ENCODE measurements at places on chromosomes 11 and 22. TPM values are rescaled to one million over a fixed set of nuclear protein-coding genes. Genes with fewer than 3 reads are reported as not detected.

The IPO7 gene
- total RNA-seq: 104 TPM

- DNase-seq: no peak
- H3K4me1 ChIP-seq: peaks cover 18% of the 10 kb centered on the region
- no peak overlapping the region for H3K4me3 ChIP-seq
- H3K27me3 ChIP-seq: no peaks in the 10 kb centered on the region
- no peak overlapping the region for H3K27ac ChIP-seq
These were observed 1.6 kb downstream of the NADSYN1 start for GRCh38 chr11:71454470-71455113.

- no peaks in the 10 kb centered on the region for H3K4me1 ChIP-seq
- H3K27me3 ChIP-seq: no peaks in the 10 kb centered on the region
- H3K4me3 ChIP-seq: no peak overlapping the region
These were observed 23.3 kb downstream of the ARL14EP start for GRCh38 chr11:30346068-30346688.

GRCh38 chr11:74717221-74717969 lies 13.8 kb downstream of the CHRDL2 start:
- DNase-seq: peak; percentile 46
- peaks cover 10% of the 10 kb centered on the region for H3K4me1 ChIP-seq
- no peak overlapping the region for H3K4me3 ChIP-seq
- H3K36me3 ChIP-seq: no peaks in the 10 kb centered on the region
- no peak overlapping the region for H3K27ac ChIP-seq
- H3K27me3 ChIP-seq: no peaks in the 10 kb centered on the region

The SSH3 gene
- total RNA-seq: 31.4 TPM

DNA sequence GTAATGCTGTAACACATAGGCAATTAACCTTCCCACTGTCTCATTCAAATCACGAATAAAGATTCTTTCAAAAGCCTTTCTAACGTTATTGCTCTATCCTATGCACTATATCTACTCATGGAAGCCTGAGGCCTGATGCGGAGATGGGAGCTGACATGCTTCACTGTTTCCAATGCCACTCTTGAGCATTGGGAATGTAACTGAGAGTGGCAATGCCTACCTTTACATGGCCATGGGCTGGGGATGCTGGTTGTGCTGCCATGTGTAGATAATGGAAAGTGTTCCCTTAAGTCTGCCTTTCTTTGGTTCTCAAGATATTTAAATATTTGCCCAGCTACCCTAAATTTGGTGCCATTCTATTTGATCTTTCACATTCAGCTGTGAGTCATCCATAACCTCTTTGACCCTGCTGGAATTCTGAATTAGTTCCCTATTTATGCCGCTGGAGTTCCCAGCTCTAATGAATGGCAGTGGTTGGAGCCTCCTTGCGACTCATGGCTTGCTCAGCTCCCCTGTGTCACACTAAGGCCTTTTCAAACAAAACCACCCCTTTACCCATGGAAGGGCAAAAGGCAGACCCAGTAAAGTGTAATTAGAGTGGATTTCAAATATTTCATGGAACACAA lies 21.4 kb upstream of the DKK3 start:
- no peak overlapping the region for H3K4me3 ChIP-seq
- H3K27me3 ChIP-seq: no peaks in the 10 kb centered on the region
- H3K27ac ChIP-seq: no peak overlapping the region
- H3K36me3 ChIP-seq: no peaks in the 10 kb centered on the region

DNA sequence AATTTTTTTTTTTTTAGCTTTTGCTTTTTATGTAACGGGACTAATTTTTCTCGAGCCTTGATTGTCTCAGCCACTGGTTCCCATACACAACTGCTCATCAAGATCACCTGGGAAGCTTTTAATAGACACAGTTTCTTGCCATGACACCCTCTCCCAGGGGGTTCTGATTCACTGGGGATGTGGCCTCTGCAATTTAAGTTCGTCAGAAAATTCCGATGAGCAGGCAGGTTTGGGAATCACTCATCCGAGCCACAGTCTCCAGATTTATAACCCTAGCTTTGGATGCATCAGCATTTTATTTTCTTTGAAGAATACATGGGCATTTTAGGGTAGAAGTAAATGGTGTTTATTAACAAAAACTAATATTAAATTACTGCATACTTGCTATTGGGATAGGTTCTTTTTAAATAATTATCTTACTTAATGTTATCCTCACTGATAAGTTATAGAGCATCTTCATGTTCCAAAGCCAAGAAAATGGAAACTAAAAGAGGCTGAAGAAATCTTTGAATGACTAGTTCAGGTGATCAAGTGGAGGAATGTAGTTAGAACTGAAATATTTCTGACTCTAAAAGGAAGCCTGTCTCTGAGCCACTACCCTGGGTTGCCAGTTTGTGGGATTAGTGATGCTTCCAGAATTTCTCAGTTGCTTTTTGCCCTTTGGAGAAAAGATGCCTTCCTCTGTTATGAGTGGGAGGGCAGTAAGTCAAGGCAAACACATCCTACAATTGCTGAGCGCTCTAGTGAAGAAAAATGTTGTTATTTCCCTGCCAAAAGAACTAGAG lies 319.0 kb downstream of the DDX10 start:
- peaks cover 3% of the 10 kb centered on the region for H3K4me1 ChIP-seq
- no peaks in the 10 kb centered on the region for H3K27me3 ChIP-seq
- no peaks in the 10 kb centered on the region for H3K36me3 ChIP-seq
- no peak overlapping the region for H3K4me3 ChIP-seq
- no peak for DNase-seq

- no peak overlapping the region for H3K4me3 ChIP-seq
- no peaks in the 10 kb centered on the region for H3K36me3 ChIP-seq
- no peak overlapping the region for H3K27ac ChIP-seq
- DNase-seq: no peak
- peaks cover 17% of the 10 kb centered on the region for H3K27me3 ChIP-seq
- H3K4me1 ChIP-seq: no peaks in the 10 kb centered on the region
These were observed 2.5 kb downstream of the IL17REL start for GRCh38 chr22:50009765-50010675.

DNA sequence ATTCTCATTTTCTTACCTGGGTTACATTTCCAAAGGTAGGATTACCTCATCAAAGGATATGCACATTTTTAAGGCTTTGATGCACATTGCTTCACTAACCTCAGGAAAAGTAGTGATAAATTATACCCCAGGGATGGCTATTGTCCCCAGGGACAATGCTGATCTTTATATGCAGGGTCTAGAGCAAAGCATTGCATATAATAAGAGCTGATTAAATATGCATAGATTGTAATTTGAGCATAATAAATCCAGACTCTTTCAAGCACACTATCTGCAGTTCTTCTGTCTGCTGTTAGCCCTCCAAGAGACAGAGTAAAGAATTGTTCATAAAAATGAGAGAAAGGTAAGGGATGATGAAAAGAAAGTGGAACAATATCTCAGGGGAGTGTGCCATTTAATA lies 57.3 kb upstream of the SYT13 start:
- no peak overlapping the region for H3K4me3 ChIP-seq
- H3K36me3 ChIP-seq: no peaks in the 10 kb centered on the region
- no peak overlapping the region for H3K27ac ChIP-seq
- no peak for DNase-seq
- H3K4me1 ChIP-seq: peaks cover 1% of the 10 kb centered on the region
- no peaks in the 10 kb centered on the region for H3K27me3 ChIP-seq

GRCh38 chr11:57751676-57752253 lies at the start of gene BTBD18:
BTBD18 (minus strand) TSS chr11:57751819; CDS start chr11:57751188, 631 bp downstream.
- no peaks in the 10 kb centered on the region for H3K27me3 ChIP-seq
- no peaks in the 10 kb centered on the region for H3K36me3 ChIP-seq
- no peak within 1 kb of the TSS for H3K4me3 ChIP-seq
- no peak within 1 kb of the TSS for H3K27ac ChIP-seq

GRCh38 chr11:124724979-124725718 lies 14.6 kb upstream of the NRGN start:
- H3K4me3 ChIP-seq: no peak overlapping the region
- H3K36me3 ChIP-seq: no peaks in the 10 kb centered on the region
- peak; percentile 78 for DNase-seq
- H3K27ac ChIP-seq: peak overlapping the region; percentile 69

- peaks cover 9% of the 10 kb centered on the region for H3K4me1 ChIP-seq
- no peak for DNase-seq
- no peaks in the 10 kb centered on the region for H3K36me3 ChIP-seq
- H3K4me3 ChIP-seq: no peak overlapping the region
- no peaks in the 10 kb centered on the region for H3K27me3 ChIP-seq
These were observed 59.3 kb downstream of the ENDOD1 start for GRCh38 chr11:95148938-95149337.

GRCh38 chr22:41976070-41976901 lies 7.0 kb downstream of the SEPTIN3 start:
- no peaks in the 10 kb centered on the region for H3K27me3 ChIP-seq
- H3K4me1 ChIP-seq: no peaks in the 10 kb centered on the region
- H3K4me3 ChIP-seq: no peak overlapping the region
- no peak overlapping the region for H3K27ac ChIP-seq
- DNase-seq: peak; percentile 34

GRCh38 chr11:16606784-16607674 lies 131.4 kb upstream of the C11orf58 start:
- peak; percentile 87 for DNase-seq
- H3K27ac ChIP-seq: peak overlapping the region; percentile 78
- H3K36me3 ChIP-seq: no peaks in the 10 kb centered on the region
- peaks cover 35% of the 10 kb centered on the region for H3K4me1 ChIP-seq
- H3K27me3 ChIP-seq: peaks cover 34% of the 10 kb centered on the region

- no peak overlapping the region for H3K4me3 ChIP-seq
- no peaks in the 10 kb centered on the region for H3K27me3 ChIP-seq
These were observed 59.5 kb downstream of the LINC01488 start for GRCh38 chr11:69541001-69541285.

GRCh38 chr22:40243891-40244290 lies 66.2 kb downstream of the TNRC6B start:
- H3K27me3 ChIP-seq: no peaks in the 10 kb centered on the region
- no peak overlapping the region for H3K27ac ChIP-seq
- no peak for DNase-seq

The NXPE4 gene
- not detected for total RNA-seq

The SPI1 gene
- 188 TPM for total RNA-seq

DNA sequence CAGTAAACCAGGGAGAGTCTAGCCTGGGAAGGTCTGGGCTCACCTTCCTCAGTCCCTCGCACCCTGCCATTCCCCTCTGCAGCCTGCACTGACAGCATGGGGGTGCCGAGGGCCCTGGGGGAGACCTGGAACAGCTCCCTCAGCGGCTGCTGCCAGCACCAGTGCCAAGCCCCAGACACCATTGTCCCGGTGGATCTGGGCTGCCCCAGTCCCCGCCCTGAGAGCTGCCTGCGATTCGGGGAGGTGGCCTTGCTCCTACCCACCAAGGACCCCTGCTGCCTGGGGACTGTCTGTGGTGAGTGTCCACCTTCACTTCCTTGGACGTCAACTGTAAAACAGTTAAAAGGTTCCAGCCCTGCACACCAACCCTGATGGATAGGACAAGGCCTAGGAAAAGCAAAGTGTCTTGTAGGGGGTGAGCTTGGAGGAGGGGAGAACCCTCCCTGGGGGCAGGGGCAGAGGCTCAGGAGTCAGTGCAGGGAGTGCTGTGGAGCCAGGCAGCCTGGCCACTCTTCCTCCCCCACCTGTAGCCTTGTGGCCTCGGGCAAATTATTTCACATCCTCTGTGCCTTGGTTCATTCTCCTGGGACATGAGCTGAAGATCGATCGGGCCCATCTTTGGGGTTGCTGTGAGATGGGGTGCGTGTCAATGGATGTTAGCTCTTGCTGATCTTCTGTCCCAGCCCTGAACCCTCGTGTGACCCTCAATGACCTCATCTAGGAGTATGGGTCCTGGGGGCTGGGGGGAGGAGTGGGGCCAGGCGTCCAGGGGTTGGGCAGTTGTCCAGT lies 85.2 kb upstream of the MYOD1 start:
- no peaks in the 10 kb centered on the region for H3K36me3 ChIP-seq
- no peaks in the 10 kb centered on the region for H3K4me1 ChIP-seq
- no peak for DNase-seq
- H3K27ac ChIP-seq: no peak overlapping the region
- H3K4me3 ChIP-seq: no peak overlapping the region
- no peaks in the 10 kb centered on the region for H3K27me3 ChIP-seq

- no peak overlapping the region for H3K4me3 ChIP-seq
- no peaks in the 10 kb centered on the region for H3K27me3 ChIP-seq
- DNase-seq: peak; percentile 65
These were observed 86.0 kb downstream of the GRIK4 start for GRCh38 chr11:120597250-120598215.

- no peaks in the 10 kb centered on the region for H3K27me3 ChIP-seq
- H3K4me1 ChIP-seq: no peaks in the 10 kb centered on the region
- no peaks in the 10 kb centered on the region for H3K36me3 ChIP-seq
These were observed 72.4 kb upstream of the CARD18 start for GRCh38 chr11:105211806-105212554.

DNA sequence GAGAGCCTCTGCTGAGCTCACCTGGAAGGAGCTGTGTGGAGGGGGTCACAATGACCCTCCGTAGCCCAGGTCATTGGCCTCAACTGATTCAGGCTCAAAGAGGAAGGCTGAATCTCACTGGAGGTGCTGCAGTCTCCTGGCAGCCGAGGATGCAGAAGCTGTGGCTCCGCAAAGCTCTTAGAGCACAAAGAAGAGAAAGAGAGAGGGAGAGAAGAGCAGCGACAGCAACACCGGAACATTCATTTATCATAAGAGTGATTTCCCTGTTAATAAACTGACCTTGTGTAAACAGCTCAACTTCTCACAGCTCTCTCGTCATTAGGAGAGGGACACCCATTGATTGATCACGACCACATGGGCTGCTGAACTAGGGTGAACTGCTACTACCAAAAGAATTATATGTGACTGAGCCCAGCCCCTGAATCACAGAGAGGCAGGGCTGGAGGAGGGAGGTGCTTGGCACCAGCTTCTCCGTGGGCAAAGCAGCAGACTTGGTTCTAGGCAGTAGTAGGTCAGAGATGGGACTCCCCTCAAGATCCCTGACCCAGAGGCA lies 281.7 kb downstream of the NXPE2 start:
- H3K4me1 ChIP-seq: no peaks in the 10 kb centered on the region
- no peak overlapping the region for H3K27ac ChIP-seq
- H3K4me3 ChIP-seq: no peak overlapping the region
- no peaks in the 10 kb centered on the region for H3K36me3 ChIP-seq

GRCh38 chr11:33723238-33723881 lies 12.9 kb downstream of the CD59 start:
- peak overlapping the region; percentile 94 for H3K27ac ChIP-seq
- no peaks in the 10 kb centered on the region for H3K27me3 ChIP-seq
- H3K4me3 ChIP-seq: no peak overlapping the region
- H3K4me1 ChIP-seq: peaks cover 19% of the 10 kb centered on the region

The TBX1 gene
- total RNA-seq: 3.4 TPM

DNA sequence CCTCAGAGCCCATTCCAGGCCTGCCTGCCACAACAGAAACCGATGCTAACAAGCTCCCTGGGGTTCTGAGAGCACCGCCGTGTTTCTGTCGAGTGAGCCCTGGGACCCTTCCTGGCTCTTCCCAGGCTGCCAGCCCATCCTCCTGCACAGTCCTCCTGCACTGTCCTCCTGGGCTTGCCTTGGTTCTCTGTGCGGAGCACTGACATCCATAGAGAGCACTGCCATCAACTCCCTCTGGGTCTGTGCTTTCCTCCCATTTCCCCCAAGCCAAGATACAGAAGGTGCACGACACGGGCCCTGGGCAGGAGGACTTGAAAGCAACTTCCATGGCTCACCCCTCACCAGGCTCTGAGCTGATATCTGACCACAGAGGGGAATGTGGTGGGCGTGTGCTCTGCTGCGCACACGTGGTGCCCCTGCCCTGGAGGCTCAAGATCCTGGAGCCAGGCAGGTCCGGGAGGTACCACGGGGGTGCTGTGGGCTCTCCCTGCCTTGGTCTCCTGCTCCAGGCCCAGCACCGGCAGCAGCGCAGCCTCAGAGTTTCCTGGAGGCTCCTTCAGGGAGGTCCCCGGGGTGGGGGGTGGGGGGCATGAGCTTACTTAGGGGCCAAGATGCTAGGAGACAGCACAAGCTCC lies 304.2 kb downstream of the BRD1 start:
- no peak overlapping the region for H3K27ac ChIP-seq
- no peak overlapping the region for H3K4me3 ChIP-seq
- DNase-seq: no peak
- H3K36me3 ChIP-seq: no peaks in the 10 kb centered on the region
- H3K27me3 ChIP-seq: peaks cover 5% of the 10 kb centered on the region

The CRYBB3 gene
- not detected for total RNA-seq
